Cortex of kidney (tissue), 1 donor: ENCODE measurements at places on chromosomes 2 and 18.

DNA sequence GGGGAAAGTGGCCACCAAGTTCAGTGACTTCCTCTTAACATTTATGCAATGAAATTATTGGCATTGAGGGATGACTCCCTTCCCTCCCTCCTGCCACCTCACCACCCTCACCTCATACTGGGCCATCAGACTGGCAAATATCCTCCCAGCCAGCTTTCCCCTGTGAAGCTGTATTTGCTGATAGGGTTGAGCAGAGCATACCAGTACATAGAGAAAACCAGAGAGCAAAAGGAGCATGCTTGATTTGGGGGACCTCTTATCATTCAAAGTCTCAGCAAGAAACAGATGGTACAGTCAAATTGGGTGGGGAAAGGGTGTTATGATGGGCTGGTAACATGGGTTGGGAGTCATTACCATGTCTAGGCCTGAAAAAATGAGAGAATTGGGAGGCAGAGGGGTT lies 19.1 kb upstream of the B3GNT2 start:
- no peak for DNase-seq

- DNase-seq = no peak
These were observed 690.5 kb downstream of the ARHGAP15 start for GRCh38 chr2:143819764-143820163.

DNA sequence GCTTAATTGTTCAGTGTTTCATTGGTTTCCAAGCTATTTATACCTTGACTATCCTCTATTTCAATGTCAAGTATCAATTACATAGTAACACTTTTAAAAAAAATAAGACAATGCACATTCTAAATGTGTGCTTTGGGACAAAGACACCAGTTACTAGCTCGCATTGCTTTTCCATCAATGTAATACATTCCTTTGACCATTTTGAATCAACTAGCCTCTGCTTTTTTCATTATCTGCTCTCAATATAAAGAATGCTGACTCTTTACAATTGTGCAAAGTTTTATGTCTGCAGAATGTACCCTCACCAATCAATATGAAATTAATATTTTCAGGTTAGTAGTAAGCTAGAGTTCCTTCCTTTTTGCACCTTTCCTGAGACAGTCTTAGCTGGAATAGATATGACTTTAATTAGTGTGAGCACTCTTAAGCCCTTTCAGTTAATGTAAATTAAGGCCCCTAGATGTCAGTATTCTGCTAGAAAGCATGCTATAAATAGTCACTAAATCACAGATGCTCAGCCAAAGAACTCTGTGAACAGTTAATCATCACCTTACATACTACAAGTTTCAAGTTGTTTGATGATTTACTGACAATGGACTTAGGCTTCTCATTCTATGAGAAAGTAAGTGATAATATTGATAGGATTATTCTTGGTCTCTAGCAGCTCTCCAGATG lies 413.6 kb downstream of the PTH2R start:
- no peak for DNase-seq

GRCh38 chr18:80105369-80106167 lies 3.5 kb upstream of the ADNP2 start:
- DNase-seq = no peak

- no peak for DNase-seq
These were observed 265.1 kb downstream of the RIT2 start for GRCh38 chr18:42850174-42851083.

DNA sequence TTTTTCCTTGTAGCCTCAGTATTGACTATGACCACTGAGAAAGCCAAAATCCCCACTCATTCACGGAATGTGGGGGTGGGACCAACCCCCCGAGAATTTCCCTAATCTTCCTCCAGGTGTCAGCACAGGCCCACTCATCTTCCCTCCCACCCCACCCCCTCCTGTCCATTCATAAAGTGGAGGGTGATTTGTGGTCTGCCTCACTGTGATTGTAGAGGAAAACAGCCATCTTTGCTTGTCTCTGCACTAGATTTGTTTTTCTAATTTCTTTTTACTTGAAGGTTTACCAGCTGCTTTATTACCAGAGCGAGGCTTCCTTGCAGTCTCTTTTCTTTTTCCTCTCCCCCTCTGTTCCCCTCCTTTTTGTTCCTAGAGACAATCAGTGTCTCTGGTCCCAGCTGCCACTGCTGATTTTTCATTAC lies 171.8 kb downstream of the ICOS start:
- DNase-seq = no peak

- no peak for DNase-seq
These were observed 381.5 kb downstream of the NRXN1 start for GRCh38 chr2:50650403-50650810.

GRCh38 chr2:69241664-69242514 lies 145.1 kb downstream of the GFPT1 start:
- no peak for DNase-seq

DNA sequence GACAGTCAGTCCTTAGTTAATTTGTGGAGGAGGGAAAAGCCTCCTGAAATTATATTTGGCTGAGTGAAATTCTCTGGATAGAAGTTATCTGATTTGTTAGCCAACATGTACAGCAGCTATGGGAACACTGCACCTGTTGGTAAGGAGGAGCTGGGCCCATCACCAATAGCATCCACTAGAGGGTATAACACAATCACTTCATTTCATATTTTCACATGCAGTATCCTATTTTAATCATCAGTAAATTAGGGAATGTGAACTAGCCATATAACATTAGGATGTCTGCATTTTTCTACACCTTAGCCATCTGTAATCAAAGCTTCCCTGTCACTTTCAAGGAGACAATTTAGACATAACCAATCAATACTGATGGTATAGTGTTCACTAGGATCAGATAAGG lies 818.4 kb upstream of the CDH2 start:
- DNase-seq = no peak

DNA sequence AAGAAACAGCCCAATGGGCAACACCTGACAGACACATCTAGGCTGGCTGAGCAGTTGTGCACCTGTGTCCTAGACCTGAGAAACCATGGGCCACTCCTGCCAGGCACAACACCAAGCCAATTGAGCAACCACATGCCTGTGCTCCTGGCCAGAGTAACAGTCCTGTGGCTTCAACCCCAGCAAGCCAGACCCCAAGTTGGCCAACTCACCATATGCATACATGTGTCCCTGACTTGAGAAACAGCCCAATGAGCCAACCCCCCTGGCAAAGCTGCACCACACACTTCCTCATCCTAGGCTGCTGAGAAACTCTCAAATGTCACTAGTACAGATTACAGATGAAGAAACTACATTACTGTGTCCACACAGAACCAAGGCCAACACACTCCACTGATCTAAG lies 36.6 kb downstream of the USP34 start:
- DNase-seq = no peak

- DNase-seq = no peak
These were observed 15.9 kb downstream of the RAPGEF4 start for GRCh38 chr2:172751564-172751963.

GRCh38 chr2:73111073-73112025 lies 1.4 kb downstream of the RAB11FIP5 start:
- no peak for DNase-seq

DNA sequence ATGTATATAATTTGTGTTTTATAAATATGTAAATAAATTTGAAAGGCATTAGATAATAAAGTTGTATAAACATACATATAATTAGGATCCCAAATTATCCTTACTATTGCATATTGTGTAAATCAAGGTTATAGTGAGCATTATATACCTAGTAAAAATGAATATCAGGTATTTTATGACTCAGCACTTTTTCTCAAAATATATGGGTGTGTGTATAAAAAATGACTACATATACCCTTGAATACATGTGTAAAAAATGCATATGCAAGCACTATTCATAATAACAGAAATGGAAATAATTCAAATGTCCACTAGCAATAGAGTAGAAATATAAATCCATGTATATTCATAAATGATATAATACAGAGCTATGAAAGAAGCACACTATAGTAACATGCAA lies 870.9 kb upstream of the CNTNAP5 start:
- no peak for DNase-seq

DNA sequence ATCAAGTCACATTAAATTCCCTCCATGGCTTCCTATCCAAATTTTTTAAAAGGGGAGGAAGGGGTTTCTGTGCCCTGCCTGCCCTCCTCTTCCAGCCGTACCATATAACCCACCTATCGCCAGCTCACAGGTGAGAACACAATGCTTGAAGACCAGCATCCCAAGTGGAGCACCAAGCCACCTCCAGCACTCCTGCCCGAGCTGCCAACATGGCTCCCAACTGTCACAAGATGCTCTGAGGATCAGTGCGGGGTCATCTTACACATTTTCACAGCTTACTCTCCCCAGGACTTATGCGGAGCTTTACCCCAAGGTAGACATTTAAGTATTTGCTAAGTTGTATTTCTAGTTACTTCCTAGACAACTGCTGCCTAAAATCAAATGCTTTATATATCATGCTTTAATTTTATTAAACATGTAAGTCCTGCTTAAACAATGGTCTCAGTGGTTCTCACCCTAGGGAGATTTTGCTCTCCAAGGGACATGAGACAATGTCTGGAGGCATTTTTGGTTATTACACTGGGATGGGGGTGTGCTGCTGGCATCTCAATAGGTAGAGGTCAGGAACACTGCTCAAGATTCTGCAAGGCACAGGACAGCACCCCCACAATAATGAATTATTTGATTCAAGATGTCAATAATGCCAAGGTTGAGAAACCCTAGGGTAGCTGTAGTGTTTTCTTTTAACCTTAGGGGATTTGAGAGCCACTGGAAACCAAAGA lies 45.8 kb downstream of the SF3B1 start:
- no peak for DNase-seq

DNA sequence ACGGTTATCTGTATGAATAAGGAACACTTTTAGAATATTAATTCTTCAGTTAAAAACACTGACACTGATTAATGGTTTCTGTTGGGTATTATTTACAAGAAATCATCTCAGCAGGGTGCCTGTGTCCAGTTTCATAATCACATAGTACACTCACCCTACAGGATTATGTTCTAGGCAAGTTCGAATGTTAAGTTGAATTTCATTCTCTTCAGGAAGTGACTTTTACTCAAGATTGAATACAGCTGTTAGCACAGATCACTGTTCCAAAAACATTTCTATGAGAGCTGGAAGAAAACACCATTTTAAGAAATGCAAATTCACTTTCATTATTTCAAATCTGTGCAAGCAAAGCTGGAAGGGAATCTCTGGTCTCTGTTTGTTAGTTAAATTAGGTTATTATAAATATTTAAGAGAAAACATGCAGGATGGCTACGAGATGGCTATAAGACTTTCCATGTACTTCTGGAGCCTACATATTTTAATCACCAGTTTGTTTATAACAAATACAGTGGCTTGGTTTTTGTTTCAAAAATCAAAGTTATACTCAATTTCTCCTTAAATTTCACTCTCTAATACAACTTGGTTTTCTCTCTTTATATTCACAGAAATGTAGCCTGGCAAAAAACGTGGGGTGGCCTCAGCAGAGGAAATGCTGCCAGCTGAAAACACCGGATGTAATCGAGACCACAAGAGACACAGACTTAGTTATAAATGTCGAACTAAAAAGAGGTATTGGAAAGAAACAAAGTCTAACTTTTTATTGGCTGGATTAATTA lies 65.8 kb downstream of the RBMS1 start:
- no peak for DNase-seq

GRCh38 chr18:2515171-2515787 lies 56.0 kb downstream of the METTL4 start:
- DNase-seq = no peak

DNA sequence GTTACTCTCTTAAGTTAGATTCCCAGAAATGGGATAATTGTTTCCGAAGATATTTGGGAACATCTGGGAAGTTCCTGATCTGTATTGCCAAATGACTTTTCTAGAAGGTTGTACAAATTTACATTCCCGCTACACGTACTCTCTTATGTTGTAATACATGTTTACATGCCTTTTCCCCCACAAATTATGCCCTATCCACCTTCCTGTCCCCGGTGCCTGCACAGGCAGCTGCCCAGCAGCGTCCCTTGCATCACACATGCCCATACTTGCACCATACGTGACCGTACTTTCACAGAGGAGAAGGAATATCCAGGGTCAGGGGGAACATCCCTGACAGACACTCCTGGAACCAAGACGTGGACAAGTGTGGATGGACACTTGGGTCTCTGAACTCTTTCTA lies 24.2 kb upstream of the KLF11 start:
- no peak for DNase-seq

GRCh38 chr2:239400596-239401066 lies at the start of gene HDAC4:
TSS of gene HDAC4 (minus strand) at chr2:239401020. CDS start at chr2:239352699, 48,321 bp downstream.
- DNase-seq = no peak

- no peak for DNase-seq
These were observed 32.8 kb downstream of the SOCS6 start for GRCh38 chr18:70321616-70322015.

GRCh38 chr2:161425728-161426454 lies 9.8 kb downstream of the TBR1 start:
- no peak for DNase-seq

- DNase-seq = no peak
These were observed 62.2 kb downstream of the SPIRE1 start for GRCh38 chr18:12595571-12596255.

DNA sequence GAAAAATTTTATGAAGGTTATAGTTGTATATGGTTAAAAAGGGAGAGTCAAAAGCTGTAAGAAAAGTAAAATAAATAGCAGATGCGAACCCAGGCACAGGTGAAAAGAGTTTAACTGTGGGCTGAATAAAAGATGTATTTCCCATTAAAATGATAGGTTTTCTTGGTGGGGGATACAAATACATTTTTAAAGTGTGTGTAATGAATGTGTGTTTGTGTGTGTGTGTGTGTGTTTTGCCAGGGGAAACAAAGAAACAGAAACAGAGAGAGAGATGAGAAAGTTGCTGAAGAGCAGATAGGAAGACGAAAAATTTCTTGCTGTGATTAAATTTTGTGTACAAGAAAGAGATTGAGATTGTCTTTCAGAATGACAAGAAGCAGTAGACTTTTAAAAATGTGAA lies 12.1 kb downstream of the TFPI start:
- DNase-seq = no peak

DNA sequence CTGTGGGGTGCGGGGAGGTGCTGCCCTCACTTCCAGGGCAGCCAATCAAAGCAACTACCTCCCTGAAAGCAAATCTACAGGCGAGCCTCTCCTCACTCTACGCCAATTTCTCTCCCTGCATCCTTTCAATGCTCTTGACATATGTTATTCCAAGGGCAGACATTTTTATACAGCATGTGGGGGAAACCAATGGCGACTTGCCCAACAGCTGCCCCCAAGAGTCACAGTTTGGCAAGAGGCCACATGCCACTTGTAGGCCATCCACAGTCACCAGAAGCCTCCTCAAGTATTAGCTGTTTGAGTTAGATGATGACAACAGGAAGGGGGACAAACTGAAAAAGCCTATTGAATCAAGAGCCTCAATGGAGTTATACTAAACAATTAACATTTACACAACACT lies 114.6 kb downstream of the MYO5B start:
- DNase-seq = no peak
